ENCODE measurements at places on chromosomes 13 and 19. TPM values are rescaled to one million over a fixed set of nuclear protein-coding genes. Genes with fewer than 3 reads are reported as not detected.

GRCh38 chr19:17405250-17406045 lies at the start of gene BST2:
BST2 (minus strand) TSS chr19:17405630; CDS start chr19:17405575, 55 bp downstream.
- peak; percentile 74 for DNase-seq

DNA sequence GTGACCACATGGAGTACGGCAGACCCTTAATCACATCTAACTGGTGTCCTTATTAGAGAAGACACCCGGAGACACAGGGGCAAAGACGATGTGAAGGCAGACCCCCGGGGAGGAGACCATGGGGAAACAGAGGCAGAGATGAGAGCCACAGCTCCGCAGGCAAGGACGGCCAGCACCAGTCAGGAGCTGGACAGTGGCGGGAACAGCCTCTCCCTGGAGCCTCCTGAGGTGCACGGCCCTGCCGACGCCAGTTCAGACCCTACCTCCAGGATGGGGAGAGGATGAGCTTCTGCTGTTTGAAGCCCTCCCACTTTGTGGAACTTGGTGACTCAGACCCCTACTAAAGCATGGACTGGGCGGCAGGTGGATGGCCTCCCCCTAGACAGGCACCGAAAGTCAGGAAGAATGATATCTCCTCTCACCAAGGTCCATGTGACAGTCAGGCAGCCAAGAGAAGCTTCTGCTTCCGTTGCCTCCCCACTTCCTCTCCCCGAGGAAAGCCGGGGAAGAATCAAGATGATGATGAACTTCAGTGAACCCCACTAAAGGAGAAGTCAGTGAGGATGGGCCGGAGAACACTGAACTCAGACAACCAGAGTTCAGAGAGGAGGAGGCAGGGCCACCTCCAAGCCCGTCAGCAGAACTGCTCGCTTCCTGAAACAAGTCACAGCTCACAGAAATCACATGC lies 25.4 kb downstream of the RAB20 start:
- no peak for DNase-seq

- DNase-seq = no peak
Observed at GRCh38 chr13:95367309-95367843, 66.1 kb upstream of the ABCC4 start.

GRCh38 chr19:44677019-44677811 lies 5.9 kb downstream of the CEACAM19 start:
- DNase-seq = no peak

Gene CKAP2
- total RNA-seq = 31.1 TPM

Gene NMRK2
- not detected for total RNA-seq
